Stimulated activated CD4-positive, alpha-beta T cell treated with anti-CD3 and anti-CD28 coated beads, Interleukin-1b, Interleukin-23, amount 100 ng/mL, for 48 hours (primary cell): ENCODE measurements at places on chromosomes 11 and 22.

- DNase-seq = no peak
Measured at GRCh38 chr22:20904008-20904979, 12.9 kb upstream of the CRKL start.

GRCh38 chr11:72860010-72860409, 45.8 kb downstream of the ATG16L2 start:
- no peak for DNase-seq

DNA sequence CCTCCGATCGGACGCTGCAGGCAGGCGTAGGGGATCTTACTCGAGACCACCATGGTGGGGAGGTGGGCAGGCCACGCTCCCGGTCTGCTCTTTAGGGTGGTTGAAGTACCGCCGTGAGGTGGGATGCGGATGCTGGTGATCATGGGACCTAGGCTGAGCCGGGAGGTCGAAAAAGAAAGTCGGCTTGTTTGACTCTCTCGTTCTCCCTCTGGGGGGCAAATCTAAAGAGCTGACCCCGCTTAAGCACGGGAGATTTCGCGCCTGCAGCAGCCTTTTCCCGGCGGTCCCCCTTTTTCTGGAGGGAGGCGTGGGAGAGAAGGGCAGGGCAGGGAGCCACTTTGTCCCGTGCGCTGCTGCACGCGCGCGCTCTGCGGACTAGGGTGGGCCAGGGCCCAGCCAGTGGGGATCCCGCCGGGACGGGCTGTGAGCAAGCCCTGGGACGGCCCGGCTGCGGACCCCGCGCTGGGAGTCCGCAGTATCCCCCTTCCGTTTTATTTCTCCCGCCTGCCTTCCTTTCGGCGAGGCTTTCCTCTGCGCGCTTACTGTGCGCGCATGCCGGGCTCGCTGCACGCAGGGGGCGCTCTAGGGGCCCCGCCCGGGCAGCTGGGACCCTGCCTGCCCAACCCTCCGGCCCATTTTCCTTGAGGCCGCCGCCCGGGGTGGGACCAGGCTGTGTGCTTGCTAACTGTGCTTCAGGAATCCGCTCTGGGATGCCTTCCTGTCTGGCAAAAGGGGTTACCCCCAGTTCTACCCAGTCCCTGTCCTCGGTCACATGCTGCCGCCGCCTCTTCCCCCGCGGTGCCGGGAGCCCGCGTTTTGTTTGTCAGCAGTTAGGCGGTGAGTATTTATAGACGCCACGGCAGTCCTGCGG, 81.0 kb downstream of the PRR5L start:
- peak; percentile 59 for DNase-seq

GRCh38 chr11:13776134-13776815, 107.8 kb downstream of the FAR1 start:
- DNase-seq = no peak

- DNase-seq = no peak
Measured at GRCh38 chr11:129224538-129224937, 32.4 kb upstream of the ARHGAP32 start.

- DNase-seq = no peak
Measured at GRCh38 chr11:90221803-90222458, 918 bp downstream of the CHORDC1 start.

DNA sequence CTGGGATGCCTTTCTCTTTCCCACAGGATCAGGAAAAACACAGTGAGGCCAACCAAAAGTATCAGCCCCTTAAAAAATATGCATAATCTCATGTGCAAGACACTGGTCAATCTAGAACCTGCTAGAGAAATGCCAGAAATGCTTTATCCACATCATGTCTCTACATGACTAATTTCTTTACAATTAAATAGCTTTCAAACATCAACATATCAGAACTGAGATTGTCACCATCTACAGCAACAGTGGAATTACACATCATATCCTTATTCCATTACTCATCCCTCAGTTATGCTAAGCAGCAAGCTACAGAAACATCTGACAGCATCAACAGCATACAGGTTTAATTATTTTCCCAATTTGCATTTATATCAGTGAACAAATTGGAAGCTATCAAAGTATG, 78.8 kb downstream of the DDIAS start:
- no peak for DNase-seq

DNA sequence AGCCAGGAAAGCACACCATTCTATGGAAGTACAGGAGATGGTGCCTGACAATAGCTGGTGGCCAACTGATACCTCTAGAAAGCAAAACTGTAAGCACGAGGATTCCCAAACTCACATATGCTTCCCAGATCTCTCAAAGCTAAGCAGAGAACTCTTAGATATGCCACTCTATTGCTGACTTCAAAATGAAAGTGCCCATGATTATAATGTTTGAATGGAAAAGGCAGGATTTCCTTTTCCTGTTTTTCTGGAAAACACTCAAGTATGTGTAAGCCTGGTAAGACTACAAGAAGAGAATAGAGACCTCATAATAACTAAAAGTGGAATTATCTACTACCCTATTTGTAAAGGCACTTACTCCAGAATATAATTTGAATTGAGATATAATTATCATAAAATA, 2.6 kb upstream of the CARD18 start:
- no peak for DNase-seq

DNA sequence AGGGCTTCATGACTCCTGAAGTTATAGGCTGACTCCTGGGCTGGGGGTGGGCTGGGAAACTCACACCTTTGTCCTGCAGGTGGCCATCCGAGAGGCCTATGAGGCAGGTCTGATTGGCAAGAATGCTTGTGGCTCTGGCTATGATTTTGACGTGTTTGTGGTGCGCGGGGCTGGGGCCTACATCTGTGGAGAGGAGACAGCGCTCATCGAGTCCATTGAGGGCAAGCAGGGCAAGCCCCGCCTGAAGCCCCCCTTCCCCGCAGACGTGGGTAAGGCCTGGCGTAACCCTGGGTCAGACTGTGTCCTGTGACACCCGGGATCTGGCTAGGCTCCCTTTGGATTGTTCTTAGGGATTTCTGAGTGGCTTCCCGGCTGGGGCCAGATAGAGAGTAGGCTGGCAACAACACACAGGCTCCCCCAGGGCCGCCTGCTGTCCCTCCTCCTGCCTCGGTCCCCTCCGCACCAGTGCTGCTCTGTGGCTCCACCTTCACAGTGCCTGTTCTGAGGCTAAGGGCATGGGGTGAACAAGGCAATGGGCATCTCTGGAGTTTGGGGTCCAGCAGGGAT, 3.6 kb downstream of the NDUFV1 start:
- no peak for DNase-seq

GRCh38 chr11:111734101-111734953, 31.9 kb downstream of the PPP2R1B start:
- DNase-seq = no peak

GRCh38 chr11:122031813-122032212, 84.2 kb downstream of the BLID start:
- no peak for DNase-seq

DNA sequence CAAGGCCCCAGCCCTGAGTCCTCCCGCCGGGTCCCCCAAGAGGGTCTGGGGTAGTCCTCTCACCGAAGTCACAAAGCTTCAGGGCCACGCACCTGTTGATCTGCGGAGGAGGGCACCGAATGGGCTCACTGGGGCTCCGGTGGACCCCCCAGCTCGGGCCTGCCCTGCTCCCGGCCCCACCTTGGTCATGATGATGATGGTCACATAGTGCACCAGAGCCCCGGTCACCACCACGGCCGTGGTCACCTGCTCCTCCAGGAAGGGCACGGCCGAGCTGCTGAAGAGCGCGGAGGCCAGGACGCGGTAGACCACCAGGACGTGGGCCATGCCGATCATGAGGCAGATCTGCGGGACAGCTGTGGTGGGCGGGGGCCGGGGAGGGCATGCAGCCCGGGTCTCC, 13.5 kb upstream of the SIGIRR start:
- DNase-seq = no peak

DNA sequence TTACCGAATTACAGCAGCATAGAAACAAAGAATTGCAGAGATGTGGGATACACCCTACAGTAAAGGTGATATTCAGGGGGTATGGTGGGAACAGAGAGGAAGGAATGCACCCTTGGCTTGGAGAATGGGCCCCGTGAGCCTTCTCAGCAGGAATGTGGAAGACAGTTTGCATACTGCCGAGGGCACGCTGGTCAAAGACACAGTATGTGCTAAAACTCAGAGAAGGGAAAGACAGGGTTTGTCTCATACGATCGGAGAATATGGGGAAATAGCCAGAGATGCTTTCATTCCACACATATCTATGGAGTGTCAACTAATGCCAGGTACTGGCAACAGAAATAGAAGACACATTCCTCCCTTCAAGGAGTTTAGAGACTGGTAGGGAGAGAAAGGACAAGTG, 36.9 kb downstream of the UBASH3B start:
- no peak for DNase-seq

- no peak for DNase-seq
Measured at GRCh38 chr11:36500315-36500721, 9.8 kb downstream of the TRAF6 start.

GRCh38 chr11:125960771-125961170, 14.9 kb downstream of the VSIG10L2 start:
- no peak for DNase-seq

GRCh38 chr11:116861539-116861938, 24.1 kb upstream of the APOA1 start:
- no peak for DNase-seq
